ENCODE measurements at places on chromosomes 13 and 19.
A peak's percentile ranks its signal among the peaks of the same experiment; 100 is the strongest.

DNA sequence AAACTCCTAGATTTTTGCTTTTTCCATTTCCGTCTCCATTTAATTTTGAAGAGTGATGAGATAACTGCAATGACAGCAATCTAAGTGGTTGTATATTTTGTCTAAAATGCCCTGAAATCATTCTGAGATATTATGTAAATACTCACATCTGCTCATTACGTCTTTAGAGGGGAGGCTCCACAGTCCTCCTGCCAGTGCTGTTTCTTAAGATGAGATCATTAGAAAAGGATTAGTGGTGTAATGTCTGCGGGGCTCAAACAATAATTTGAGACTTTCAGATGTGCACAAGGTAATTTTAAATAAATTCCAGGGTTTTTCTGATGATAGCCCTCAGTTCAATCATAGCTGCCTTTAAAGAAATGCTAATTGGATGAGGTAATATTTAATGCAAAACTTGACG lies 437.9 kb downstream of the FOXO1 start:
- DNase-seq = no peak
- no peaks in the 10 kb centered on the region for H3K36me3 ChIP-seq
- H3K27ac ChIP-seq = no peak overlapping the region

GRCh38 chr19:11268783-11269267 lies 6.5 kb upstream of the DOCK6 start:
- H3K27ac ChIP-seq = no peak overlapping the region
- no peaks in the 10 kb centered on the region for H3K36me3 ChIP-seq
- no peaks in the 10 kb centered on the region for H3K27me3 ChIP-seq
- H3K4me3 ChIP-seq = no peak overlapping the region
- DNase-seq = no peak

GRCh38 chr13:21175656-21176214 lies 617 bp downstream of the SKA3 start:
- no peak overlapping the region for H3K27ac ChIP-seq
- H3K36me3 ChIP-seq = no peaks in the 10 kb centered on the region
- H3K4me3 ChIP-seq = peak overlapping the region; percentile 84
- no peak for DNase-seq

- no peak within 1 kb of the TSS for H3K27ac ChIP-seq
- no peaks in the 10 kb centered on the region for H3K27me3 ChIP-seq
- H3K36me3 ChIP-seq = no peaks in the 10 kb centered on the region
- no peak for DNase-seq
- no peak within 1 kb of the TSS for H3K4me3 ChIP-seq
These were observed at the start of gene SLC6A16 for GRCh38 chr19:49324801-49325576. Gene SLC6A16 (minus strand): TSS chr19:49325191. CDS start chr19:49311347, 13,844 bp downstream.

DNA sequence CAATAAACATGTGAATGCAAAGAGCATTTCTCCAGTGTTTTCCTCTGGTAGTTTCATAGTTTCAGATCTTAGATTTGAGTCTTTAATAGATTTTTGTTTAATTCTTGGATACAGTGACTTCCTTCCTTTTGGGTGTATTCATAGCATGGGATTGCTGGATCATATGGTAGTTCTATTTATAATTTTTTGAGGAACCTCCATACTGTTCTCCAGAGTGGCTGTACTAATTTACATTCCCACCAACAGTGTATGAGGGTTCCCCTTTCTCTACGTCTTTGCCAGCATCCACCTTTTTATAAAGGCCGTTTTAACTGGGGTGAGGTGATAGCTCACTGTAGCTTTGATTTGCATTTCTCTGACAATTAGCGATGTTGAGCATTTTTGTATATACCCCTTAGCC lies 9.3 kb upstream of the CALM3 start:
- H3K27me3 ChIP-seq = no peaks in the 10 kb centered on the region
- H3K4me1 ChIP-seq = no peaks in the 10 kb centered on the region
- H3K27ac ChIP-seq = no peak overlapping the region
- no peak for DNase-seq

DNA sequence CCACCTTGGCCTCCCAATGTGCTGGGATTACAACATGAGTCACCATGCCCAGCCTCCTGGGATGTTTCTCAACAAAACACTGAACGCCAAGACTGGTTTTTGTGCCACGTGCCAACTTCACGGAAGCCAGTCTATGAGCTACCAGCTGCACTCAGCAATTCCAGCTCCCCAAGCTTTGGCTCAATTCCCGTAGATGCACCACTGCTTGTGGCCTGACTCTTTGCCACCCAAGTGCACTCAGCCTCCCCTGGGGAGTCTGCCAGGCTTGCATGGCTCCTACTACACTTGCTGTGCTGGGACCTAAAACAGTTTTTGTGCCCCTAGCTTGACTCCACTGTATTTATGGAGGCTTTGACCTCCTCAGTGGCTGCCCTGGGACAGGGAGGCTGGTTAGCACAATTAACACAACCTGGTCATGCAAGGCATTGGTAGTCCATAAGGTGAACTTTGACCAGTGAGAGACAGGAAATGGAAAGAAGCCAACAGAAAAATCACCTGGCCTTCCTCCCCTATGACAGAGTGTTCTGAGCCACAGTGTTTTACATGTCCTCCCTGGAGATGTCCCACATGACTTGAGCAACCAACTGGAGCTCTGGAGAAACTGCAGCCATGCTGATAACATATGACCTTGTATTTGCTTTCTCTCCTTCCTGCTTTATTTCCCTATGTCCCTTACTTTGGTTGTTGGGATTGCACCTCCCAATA lies 1173.1 kb downstream of the UQCRFS1 start:
- no peak for DNase-seq
- no peaks in the 10 kb centered on the region for H3K36me3 ChIP-seq
- H3K4me1 ChIP-seq = no peaks in the 10 kb centered on the region
- H3K4me3 ChIP-seq = no peak overlapping the region
- H3K27ac ChIP-seq = no peak overlapping the region

DNA sequence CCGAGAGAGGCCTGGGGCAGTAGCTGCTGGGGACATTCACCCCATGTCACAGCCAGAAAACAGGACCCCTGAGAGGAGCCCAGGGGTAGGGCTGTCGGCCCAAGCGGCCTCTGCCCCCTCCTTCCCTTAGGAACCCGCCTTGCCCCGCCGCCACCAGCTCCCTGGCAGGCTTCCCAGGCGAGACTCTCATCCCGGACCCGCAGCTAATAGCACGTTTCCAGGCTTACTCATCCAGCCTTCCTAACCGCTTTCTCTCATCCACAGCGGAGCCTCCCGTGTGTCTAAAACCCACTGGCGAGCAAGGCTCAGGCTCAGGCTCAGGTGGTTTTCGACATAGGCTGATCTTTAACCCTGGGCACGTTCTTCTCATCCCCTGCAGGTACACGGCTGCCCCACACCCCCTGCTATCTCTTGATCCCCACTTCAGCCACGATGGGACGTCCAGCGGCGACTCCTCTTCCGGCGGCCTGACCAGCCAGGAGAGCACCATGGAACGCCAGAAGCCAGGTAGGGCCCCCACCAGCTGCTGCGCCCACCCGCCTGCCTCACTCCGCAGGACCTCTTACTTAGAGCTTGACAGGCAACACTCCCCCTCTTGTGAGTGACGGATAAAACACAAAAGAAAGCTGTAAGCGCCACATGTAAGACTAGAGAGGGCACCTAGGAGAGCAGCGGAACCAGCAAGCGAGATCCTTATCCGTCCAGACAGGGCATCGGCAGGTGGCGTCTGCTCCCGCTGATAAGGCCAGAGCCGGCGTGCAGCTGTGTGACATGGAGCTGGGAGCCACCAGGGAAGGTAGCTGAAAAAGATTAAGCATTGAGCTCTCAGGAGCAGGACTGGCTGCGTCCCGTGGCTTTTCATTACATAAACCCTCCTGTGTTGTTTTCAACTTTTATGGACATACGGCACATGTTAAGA lies 71.3 kb downstream of the DPF1 start:
- H3K36me3 ChIP-seq = no peaks in the 10 kb centered on the region
- H3K4me1 ChIP-seq = no peaks in the 10 kb centered on the region
- H3K27ac ChIP-seq = no peak overlapping the region
- H3K27me3 ChIP-seq = no peaks in the 10 kb centered on the region
- no peak overlapping the region for H3K4me3 ChIP-seq
- DNase-seq = no peak

- H3K4me3 ChIP-seq = no peak overlapping the region
- H3K36me3 ChIP-seq = peaks cover under 1% of the 10 kb centered on the region
- peaks cover 20% of the 10 kb centered on the region for H3K4me1 ChIP-seq
- DNase-seq = no peak
- H3K27ac ChIP-seq = no peak overlapping the region
These were observed 4.8 kb downstream of the MBD3 start for GRCh38 chr19:1587872-1588271.

DNA sequence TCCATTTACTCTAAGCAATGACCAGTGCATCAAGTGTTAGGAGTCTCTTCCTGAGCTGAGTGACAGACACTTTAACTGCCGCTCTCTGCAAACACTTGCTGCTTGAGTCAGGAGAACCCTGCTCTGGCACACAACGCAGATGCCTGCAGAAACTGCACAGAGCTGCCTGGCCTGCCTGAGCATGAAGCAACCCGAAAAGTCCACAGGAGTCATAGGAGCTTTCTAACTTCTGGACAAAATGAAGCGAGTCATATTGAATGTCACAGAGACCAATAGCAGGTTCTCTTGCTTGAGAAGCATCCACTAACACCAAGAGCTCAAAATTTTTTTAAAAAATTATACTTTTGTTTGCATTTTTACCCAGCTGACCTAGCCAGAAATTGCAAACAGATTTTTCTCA lies 232.4 kb downstream of the LHFPL6 start:
- no peaks in the 10 kb centered on the region for H3K36me3 ChIP-seq
- DNase-seq = no peak
- peak overlapping the region; percentile 49 for H3K27ac ChIP-seq

GRCh38 chr13:48505597-48506091 lies 27.2 kb downstream of the RCBTB2 start:
- H3K27ac ChIP-seq = peak overlapping the region; percentile 94
- H3K4me3 ChIP-seq = peak overlapping the region; percentile 64
- H3K4me1 ChIP-seq = peaks cover 19% of the 10 kb centered on the region
- no peak for DNase-seq
- no peaks in the 10 kb centered on the region for H3K36me3 ChIP-seq
- H3K27me3 ChIP-seq = no peaks in the 10 kb centered on the region

- H3K36me3 ChIP-seq = peaks cover 27% of the 10 kb centered on the region
- H3K27ac ChIP-seq = no peak overlapping the region
- no peaks in the 10 kb centered on the region for H3K4me1 ChIP-seq
- no peak overlapping the region for H3K4me3 ChIP-seq
- no peak for DNase-seq
These were observed 4.7 kb upstream of the SLC5A5 start for GRCh38 chr19:17866964-17867486.

DNA sequence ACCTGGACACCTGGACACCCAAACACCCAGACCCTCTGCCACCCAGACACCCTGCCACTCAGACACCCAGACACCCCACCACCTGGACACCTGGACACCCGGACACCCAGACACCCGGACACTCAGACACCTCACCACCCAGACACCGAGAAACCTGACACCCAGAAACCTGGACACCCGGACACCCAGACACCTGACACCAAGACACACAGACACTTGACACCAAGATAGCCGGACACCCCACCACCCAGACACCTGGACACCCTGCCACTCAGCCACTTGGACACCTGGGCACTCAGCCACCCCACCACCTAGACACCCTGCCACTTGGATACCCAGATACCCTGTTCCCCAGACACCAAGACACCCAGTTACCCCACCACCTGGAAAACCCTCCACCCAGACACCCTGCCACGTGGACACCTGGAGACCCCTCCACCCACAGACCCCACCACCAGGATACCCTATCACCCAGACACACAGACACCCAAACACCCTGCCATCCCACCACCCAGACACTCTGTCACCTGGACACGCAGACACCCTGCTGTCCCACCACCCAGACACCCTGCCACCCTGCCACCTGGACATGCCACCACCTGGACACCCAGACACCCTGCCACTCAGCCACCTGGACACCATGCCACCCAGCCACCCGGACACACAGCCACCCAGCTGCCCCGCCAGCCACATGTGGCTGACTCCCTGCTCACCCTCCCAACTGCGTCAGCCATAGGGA lies 17.4 kb downstream of the C19orf12 start:
- DNase-seq = no peak
- peaks cover 15% of the 10 kb centered on the region for H3K4me1 ChIP-seq
- no peaks in the 10 kb centered on the region for H3K27me3 ChIP-seq
- no peak overlapping the region for H3K4me3 ChIP-seq

- peaks cover 27% of the 10 kb centered on the region for H3K36me3 ChIP-seq
- H3K27me3 ChIP-seq = no peaks in the 10 kb centered on the region
- DNase-seq = no peak
- peak overlapping the region; percentile 45 for H3K27ac ChIP-seq
These were observed 11.3 kb downstream of the PLEKHF1 start for GRCh38 chr19:29676586-29676985.

GRCh38 chr13:81224209-81224833 lies 883.4 kb upstream of the SPRY2 start:
- H3K27ac ChIP-seq = no peak overlapping the region
- DNase-seq = no peak
- no peaks in the 10 kb centered on the region for H3K27me3 ChIP-seq
- no peaks in the 10 kb centered on the region for H3K36me3 ChIP-seq

GRCh38 chr13:46377554-46377953 lies 9.5 kb downstream of the RUBCNL start:
- DNase-seq = no peak
- no peak overlapping the region for H3K4me3 ChIP-seq
- H3K27me3 ChIP-seq = no peaks in the 10 kb centered on the region
- H3K27ac ChIP-seq = no peak overlapping the region

DNA sequence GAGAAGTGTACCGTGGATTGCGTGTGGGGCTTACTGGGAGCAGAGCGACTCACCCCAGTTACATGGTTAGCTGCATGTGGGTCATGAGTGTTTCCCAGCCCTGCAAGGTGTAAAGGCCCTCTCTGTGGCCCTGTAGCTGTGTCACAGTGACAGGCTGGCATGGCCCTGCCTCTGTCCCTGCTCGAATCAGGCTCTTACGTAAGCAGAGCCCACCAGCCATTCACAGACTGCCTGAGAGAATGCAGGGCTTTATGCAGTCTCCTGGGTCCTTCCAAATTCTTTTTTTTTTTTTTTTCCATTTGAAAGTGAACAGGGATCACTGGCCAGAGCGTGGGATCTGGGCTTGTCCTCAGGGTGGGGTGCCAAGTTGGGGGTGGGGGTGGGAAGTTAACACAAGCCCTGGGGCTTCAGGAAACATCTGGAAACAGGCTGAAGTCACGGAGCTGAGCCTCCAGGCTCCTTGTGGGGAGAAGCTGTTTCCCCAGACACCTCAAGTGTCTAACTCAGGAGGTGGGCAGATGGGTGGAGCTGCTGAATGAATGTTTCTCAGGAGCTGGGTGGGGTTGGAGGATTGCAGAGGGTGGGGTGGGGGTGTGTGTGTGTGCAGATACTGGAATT lies 13.4 kb downstream of the TECR start:
- no peak overlapping the region for H3K27ac ChIP-seq
- H3K4me3 ChIP-seq = no peak overlapping the region
- no peak for DNase-seq
- H3K4me1 ChIP-seq = no peaks in the 10 kb centered on the region

DNA sequence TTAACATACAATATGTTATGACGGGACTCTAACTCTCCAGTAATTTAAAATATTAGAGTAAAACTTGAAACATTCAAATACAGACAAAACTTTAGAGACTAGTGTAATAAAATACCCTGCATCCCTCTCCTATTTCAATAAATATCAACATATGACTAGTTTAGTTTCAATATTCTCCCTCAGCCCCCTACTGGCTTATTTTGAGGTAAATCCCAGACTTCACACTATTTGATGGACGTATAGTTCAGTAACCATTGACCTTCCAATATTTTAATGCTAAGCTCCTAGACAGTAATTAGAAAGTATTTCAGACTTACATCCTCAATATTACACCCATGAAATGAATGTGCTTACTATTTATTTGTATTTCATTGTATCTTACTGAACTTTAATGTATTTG lies 180.7 kb upstream of the STARD13 start:
- no peak overlapping the region for H3K4me3 ChIP-seq
- H3K27ac ChIP-seq = no peak overlapping the region
- no peak for DNase-seq
- no peaks in the 10 kb centered on the region for H3K36me3 ChIP-seq
- no peaks in the 10 kb centered on the region for H3K27me3 ChIP-seq
